NCI-H524 (cell line): ENCODE measurements at places on chromosomes 5 and 9.

GRCh38 chr5:93593476-93594131, 10.6 kb downstream of the NR2F1 start:
- DNase-seq = no peak

- no peak for DNase-seq
Measured at GRCh38 chr5:96984506-96985192, 48.8 kb downstream of the LNPEP start.

DNA sequence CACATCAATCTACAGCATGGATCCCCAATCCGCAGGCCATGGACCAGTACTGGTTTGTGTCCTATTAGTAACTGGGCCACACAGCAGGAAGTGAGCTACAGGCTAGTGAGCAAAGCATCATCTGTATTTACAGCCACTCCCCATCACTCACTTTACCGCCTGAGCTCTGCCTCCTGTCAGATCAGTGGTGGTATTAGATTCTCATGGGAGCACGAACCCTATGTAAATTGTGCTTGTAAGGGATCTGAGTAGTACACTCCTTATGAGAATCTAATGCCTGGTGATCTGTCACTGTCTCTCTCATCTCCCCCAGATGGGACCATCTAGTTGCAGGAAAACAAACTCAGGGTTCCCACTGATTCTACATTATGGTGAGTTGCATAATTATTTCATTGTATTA, 212.7 kb upstream of the FAM174A start:
- DNase-seq = no peak

DNA sequence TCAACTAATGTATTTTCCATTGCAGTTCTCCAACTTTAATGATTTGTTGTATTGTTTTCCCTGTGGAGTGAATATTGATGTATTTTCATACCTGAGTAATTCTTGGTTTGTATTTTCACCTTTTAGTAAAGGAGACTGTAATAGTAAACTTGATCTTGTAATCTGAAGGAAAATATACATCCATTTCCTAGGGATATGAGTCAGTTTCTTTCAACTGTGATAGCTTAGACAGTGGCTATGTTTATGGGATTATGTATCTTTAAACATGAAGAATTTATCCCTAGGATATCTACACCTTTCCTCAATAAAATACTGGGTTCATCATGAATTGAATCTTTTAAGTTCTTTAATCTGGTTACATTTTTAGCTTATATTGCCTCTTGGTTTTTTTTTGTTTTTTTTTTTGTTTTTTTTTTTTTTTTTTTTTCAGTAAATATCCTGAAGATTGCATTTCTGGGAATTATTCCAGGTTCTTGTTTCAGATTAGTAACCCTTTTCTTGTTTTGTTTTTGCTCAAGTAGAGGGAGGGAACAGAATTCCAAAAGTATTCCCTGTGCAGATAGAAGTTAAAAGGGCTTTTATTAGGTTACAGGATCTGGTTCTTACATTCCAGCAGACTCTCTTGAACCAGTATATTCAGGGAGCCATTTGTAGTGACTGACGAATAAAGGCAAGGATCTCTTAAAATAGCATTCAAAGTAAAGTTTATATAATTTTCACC, 7.1 kb downstream of the WDR36 start:
- DNase-seq = no peak

DNA sequence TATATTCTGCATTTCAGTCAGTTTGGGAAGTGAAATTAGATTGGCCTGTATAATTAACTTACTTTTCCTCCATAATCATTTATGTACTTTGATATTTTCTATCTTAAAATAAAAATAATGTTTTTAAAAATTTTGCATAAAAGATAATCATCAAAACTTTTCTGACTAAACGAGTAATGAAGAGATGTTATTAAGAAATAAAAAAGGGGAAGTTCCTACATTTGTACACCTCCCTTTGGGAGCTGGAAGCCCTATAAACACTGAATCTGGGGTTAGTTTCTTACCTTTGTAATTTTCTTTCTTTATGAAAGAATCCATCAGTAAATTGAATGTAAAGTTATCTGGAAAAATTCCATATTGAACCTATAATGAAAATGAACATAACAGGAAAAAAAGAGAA, 86.2 kb downstream of the MRPS27 start:
- no peak for DNase-seq

DNA sequence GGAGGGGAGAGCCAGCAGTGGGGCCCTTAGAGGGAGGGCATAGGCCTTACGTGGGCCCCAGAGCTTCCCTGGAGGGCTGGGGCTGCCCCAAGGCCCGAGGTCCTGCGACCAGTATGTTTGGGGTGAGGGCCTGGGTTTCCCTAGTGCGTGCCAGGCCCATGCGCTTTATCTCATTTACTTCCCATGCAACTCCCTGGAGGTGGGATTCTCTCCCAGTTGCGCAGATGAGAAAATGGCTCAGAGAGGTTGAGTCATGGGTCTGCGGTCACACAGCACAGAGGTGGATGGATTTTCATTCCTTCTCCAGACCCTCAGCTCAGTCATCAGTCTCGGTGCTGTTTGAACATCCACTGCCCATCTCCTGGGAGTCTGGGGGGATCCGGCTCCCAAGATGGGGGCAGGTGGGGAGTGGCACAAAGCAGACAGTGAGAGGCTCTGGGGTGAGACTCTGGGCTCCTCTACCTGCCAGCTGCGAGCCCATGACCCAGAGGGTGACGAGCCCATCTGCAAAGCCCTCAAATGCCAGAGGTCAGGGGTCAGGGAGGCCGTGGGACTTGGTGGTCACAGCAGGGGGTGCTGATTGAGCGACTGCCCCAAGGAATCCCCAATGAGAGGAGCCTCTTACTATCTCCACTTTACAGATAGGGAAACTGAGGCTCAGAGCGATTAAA, 171.2 kb downstream of the GAPVD1 start:
- DNase-seq = no peak

DNA sequence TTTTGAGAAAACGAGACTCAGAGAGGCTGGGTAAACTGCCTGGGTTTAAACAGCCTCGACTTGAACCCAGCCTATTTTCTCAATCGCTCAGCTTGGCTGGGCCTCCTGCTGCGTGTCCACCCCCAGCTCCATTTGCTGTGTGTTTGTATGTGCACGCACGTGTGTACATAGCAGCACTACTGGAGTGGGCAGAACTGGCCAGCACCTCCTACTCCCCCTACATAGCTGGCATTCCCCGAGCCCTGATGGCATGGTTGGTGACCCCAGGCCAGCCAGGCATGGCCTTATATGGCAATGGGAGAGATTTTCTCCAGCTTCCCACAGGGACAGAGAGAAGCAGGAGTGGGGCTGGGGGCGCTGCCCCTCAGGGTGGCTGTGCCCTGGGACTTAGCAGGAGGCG, 4.1 kb downstream of the AIF1L start:
- no peak for DNase-seq

DNA sequence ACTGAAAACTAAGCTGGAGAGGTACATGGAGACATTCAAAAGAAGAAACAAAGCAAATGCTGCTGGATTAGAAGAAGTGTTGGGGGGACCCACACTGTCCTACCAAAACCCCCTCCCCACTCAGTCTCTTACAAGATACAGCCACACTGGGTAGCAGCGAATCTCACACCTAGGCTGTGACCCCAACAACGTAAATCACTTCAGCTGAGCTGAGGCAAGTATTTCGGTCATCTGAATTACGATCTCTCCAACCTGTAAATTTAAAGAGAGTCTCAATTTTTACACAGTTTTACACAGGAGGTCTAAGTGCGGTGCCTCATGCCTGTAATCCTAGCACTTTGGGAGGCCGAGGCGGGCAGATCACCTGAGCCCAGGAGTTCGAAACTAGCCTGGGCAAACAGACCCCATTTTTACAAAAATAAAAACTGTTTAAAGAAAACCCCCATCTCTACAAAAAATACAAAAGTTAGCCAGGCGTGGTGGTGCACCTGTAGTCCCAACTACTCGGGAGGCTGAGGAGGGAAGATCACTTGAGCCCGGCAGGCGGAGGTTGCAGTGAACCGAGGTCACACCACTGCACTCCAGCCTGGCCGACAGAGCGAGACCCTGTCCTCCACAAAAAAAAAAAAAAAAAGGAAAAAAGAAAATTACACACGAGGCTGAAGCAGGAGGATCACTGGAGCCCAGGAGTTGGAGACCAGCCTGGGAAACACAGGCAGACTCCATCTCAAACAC, 3.4 kb downstream of the CAMSAP1 start:
- DNase-seq = no peak

GRCh38 chr9:37929441-37929895, 25.5 kb upstream of the SLC25A51 start:
- no peak for DNase-seq

GRCh38 chr9:6869081-6869948, 111.5 kb downstream of the KDM4C start:
- DNase-seq = no peak

DNA sequence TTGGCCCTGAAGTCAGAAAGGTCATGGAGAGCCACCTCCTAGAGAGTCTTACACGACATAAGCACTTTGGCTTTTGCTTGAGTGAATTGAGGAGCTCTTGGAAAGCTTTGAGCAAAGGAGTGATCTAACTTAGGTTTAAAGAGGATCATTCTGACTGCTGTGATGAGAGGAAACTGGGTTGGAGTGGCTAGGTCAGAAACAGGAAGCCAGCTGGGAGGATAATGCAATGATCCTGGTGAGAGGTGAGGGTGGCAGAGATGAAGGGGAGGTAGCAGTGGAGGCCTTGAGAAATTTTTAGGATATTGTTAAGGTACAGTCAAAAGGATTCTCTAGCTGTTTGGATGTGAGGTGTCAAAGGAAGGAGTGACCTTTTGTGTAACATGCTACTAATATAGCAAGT, 32.2 kb upstream of the ROPN1L start:
- no peak for DNase-seq

GRCh38 chr9:37486616-37487548, 1.1 kb downstream of the POLR1E start:
- DNase-seq = peak; percentile 21

- DNase-seq = no peak
Measured at GRCh38 chr5:87541676-87542075, 128.9 kb upstream of the CCNH start.

- DNase-seq = no peak
Measured at GRCh38 chr9:93708289-93708986, 132.1 kb downstream of the PHF2 start.

- no peak for DNase-seq
Measured at GRCh38 chr9:31445357-31445756, 939.1 kb upstream of the ACO1 start.

DNA sequence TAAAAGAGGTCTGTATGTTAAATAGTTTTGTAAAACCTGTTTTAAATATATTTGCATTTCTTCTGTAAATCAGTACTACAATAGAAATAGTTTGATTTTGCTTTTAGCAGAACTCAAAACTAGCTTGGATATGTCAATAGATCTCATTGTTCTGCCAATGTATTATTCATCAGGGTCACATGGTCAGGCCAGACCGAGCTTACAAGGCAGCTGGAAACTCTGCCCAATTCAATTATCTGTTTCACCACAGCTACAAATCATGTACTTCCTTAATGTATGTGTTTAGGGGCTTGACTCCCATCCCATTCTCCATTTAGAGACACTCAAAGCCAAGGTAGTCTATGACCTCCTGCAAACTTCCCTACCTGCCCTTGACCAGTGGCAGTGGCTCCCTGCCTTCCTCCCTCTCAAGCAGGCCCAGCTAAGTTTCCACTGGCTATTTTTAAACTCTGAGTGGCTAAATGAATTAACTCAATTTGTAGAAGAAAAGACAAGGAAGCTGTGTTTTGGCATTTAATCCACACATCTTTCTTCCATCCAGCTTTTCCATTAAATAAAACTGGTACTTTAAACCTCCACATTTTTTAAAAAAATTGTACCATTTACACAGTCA, 46.4 kb upstream of the SELENOP start:
- DNase-seq = no peak
